ENCODE measurements at places on chromosomes 1 and 21.

- peak; percentile 35 for DNase-seq
These were observed 408 bp downstream of the LMO4 start for GRCh38 chr1:87329051-87329525.

- DNase-seq = no peak
These were observed 663 bp downstream of the ATP13A2 start for GRCh38 chr1:17011092-17011438.

DNA sequence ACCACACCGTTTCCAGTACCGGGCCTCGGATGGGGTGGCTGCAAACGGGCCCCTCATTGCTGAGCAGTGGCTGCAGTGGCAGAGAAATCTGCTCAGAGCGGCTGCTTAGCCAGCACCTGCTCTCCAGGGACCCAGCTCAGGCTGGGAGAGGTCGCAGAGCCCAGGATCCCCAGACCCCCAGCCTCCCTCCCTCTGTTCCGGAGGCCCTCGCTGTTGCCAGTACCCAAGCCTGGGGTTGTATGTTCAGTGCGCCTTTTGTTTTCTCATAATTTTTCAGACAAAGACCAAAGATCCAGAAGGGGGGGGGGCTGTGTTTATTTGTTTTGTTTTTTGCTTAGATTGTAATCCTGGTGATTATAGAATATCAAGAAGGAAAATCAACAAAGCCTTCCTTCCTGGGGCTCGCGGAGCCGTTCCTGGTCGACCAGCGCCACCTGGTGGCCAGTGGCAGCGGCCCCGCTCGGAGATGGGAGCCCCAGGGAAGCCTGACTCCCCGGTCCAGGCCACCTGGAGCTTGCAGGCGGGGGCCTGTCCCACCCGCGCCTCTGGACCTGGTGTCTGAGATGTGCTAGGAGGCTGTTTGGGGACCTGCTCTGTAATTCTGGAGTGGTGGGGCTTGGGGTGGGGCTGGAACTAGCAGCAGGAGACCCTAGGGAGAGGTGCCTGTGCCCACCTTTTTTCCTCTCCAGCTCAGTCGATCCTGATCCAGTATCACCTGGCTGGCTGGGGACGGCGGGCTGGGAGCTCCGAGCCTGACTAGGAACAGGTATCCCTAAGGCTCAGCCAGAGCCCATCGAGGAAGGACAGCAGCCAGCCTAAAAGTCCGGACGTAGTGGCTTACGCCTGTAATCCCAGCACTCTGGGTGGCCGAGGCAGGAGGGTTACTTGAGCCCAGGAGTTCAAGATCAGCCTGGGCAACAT is 123.9 kb upstream of the VAMP3 start:
- DNase-seq = peak; percentile 49

DNA sequence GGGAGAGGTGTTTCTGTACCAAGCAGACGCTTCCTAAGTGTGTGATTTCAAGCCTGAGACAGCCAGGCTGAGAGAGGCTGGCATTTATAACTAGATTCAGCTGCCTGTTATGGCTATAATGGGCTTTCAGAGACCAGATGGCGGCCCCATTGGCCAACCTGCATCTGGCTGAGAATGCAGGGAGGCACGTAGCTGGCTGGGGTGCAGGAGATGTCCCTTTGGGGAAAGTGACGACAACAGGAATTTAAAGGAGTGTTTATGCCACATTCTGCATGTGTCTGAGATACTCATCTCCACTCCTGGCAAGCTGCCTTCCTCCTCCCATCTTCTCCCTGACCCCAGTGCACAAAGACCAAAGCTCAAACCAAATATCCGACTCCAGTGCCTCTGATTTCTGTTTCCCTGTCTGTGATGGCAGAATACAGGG is 21.3 kb upstream of the CCDC190 start:
- no peak for DNase-seq

GRCh38 chr1:230368363-230368762 is 57.8 kb downstream of the PGBD5 start:
- no peak for DNase-seq

- DNase-seq = no peak
These were observed 7.3 kb upstream of the AHCYL1 start for GRCh38 chr1:109977225-109977624.

DNA sequence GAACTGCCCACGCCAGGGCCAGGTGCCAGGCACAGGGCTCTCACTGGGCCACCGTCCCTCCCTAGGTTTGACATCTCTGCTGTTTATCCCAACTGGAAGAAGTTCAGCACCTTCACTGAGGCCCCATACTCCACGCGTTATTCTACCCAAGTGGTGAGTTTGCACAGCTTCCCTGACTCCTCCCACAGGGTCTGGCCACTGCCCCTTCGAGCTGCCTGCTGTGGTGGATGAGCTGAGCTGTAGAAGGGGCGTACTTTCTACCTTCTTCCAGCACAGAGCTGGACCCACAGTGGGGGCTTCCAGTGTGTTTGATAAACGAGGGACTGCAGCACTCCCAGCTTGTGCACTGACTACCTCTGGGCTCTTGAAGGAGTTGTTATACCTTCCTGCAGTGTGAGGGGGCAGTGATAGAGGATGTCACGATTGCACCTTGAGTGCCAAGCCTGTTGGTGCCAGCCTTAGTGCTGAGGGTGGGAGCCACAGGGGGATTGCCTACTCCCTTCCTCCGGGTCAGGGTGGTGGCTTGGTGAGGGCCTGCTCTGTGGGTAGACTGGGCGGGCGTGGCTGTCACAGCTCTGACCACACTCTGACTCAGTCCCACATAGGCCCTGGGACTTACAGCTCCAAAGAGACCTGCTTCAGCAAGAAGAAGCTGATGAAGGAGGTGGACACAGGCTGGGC is 5.9 kb upstream of the TTC22 start:
- DNase-seq = peak; percentile 57

GRCh38 chr1:170424346-170424745 is 107.6 kb upstream of the GORAB start:
- DNase-seq = no peak

DNA sequence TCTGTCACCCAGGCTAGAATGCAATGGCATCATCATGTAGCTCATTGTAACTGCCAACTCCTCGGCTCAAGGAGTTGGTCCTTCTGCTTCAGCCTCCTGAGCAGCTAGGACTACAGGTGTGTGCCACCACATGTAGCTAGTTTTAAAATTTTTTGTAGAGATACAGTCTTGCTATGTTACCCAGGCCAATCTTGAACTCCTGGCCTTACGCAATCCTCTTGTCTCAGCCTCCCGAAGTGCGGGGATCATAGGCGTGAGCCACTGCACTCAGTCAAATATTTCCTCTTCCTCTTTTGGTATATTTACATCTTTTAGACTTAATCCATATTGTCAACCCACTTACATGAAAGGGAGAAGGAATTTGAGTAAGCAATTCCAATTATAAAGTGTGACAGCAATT is 121.1 kb downstream of the EVI5 start:
- DNase-seq = no peak
